ENCODE measurements at places on chromosomes 12 and 14.
A peak's percentile ranks its signal among the peaks of the same experiment; 100 is the strongest.

DNA sequence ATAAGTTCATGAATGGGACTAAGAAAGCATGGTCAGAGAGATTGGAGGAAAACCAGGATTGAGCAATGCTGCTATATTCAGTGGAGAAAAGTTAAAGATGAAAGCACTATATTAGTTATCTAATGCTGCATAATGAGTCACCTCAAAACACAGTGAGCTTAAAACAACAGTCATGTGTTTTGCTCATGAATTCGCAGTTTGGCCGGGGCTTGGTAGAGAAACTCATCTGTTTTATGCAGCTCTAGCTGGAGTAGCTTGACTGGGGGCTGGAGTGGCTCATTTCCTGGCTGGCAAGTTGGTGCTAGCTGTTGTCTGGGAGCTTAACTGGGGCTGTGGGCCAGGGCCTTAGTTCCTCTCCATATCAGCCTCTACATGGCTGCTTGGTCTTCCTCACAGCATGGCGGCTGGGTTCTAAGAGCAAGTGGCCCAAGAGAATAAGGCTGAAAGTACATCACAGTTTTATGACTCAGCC lies 90.1 kb downstream of the ADCK1 start:
- DNase-seq, result peak; percentile 56

DNA sequence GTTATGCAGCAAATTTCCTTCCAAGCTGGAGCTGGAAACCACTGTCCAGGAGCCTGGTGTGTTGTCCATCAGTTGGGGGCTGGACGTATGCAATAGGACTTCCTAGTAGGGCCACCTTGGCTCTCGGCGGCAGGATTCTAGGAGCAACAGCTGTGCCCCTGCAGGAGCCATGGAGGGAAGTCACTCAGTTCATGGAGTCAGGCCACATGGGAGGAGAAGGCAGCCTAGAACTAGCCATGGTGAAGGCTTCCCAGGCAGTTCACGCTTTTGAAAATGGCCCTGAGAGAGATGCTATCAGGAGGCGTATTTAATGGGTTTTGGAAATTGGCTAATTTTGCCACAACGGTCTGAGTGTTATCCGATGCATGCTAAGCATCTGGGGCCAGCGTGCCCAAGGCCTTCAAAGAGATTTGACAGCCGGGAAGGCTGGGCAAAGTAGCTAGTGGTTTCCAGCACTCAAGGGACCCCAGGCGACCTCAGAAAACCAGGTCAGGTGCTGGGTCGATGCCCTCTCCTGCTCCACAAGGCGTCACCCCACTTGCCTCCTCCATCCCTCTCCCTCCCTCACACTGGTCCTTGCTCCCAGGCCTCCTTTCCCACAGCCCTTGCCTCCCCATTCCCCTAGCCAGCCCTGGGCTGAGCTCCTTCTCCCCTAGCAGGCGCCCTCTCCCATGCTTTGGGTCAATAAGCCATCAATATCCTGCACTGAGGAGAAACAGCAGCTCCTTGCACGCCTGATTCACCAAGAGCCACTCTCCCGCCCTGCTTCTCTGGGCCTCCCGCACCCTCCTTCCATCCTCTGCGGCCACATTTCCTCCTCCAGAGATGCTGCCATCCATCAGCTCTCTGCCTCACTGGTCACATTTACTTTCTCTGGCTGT lies 30.9 kb upstream of the SYNDIG1L start:
- DNase-seq, result no peak

DNA sequence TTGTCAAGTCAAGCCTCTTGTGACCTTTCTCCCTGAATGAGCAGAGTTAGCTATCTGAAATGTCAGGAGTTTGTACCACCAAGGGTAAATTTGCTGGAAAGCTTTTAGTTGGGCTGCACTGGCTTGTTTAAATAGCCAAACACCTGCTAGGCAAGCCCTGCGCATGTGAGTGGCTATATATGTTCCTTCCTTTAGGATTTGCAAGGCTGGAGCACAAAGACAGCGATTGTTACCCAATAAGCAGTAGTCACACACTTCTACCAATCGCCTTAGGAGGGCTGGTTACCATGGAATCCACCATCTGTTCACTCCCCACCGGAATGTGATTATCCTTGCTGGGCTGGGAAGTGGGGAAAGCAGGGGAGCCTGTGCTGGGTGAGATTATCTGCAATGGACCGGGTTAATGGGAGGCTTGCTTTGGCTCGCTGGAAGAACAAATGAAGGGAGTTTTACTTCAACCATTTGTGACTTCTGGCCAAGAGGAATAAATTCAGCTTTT lies 102.5 kb downstream of the FGD4 start:
- peak; percentile 91 for DNase-seq

GRCh38 chr14:55864890-55865655 lies 253.1 kb upstream of the PELI2 start:
- no peak for DNase-seq

DNA sequence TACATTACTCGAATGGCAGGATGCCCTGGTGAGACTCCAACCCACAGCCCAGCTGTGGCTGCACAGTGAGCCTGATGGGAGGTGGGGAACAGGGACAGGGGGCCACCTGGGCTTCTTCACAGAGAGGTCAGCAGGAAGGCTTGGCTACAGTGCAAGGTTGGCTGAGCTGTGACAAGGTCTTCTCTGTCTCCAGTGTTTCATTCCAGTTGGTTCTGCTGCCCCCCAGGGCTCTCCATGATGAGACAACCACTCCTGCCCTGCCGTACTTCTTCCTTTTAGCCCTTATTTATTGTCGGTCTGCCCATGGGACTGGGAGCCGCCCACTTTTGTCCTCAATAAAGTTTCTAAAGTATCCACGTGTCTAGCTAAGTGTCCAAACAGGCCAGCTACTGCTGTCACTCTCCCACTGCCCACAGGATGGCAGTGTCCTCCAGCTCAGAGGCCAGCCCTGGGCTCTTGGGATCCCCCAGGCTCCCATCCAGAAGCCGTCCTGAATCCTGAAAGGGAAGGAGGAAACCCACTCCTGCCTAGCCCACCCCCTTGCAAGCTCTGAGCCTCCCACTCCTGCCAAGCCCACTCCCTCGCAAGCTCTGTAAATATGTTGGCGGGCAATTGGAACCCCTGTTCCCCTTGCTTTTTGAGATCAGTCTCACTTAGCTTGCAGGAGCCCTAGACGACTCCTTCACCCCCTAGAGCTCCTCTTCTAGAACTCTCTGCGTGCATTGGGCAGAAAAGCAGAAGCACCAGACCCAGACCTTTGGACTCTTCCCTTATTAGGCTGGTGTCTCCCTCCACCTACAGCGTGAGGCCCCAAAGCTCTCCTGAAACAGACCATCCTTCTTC lies 5.4 kb downstream of the C1QL4 start:
- DNase-seq, result peak; percentile 63

DNA sequence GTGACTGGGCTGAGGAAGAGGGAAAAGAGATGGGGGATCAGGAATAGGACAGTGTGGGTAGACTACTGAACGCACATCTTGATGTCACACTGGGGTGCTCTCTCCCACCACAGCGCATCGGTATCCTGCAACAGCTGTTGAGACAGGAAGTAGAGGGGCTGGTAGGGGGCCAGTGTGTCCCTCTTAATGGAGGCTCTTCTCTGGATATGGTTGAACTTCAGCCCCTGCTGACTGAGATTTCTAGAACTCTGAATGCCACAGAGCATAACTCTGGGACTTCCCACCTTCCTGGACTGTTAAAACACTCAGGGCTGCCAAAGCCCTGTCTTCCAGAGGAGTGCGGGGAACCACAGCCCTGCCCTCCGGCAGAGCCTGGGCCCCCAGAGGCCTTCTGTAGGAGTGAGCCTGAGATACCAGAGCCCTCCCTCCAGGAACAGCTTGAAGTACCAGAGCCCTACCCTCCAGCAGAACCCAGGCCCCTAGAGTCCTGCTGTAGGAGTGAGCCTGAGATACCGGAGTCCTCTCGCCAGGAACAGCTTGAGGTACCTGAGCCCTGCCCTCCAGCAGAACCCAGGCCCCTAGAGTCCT lies 6.9 kb downstream of the C1QL4 start:
- DNase-seq, result no peak

DNA sequence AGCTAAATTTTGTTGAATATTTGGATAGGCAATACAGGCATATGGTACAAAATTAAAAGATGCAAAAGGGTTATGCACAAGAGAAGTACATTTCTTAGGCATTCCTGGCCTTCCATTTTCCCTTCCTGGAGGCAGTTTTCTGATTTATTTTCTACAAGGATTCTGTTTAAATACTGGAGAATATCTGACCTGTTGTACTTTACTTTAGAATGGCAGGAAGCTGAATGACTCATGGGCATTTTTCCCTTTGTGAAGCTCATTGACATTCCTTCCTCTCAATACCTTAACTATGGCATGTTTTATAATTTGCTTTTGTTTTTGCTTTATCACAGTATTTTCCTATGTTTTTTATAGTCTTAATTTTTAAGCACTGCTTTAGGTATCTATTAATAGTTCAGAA lies 62.7 kb downstream of the RCOR1 start:
- DNase-seq, result peak; percentile 30

DNA sequence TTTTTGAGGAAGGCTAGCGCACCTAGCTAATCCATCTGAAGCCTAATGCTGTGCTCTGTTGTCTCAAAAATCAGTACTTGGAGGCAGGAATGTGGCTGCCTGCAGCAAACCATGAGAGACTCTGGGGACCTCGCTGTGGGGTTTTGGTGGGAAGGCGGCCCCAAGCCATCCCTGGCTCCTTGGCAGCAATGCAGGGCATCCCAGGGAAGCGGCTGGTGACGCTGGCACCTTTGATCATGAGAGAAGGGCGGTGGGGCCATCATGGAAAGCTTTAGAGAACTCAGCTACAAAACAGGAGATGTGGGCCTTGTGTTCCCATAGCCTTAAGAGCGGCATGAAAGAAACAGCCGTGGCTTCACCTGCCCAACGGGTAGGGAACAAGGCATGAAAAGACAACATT lies 101.1 kb upstream of the SFSWAP start:
- no peak for DNase-seq

DNA sequence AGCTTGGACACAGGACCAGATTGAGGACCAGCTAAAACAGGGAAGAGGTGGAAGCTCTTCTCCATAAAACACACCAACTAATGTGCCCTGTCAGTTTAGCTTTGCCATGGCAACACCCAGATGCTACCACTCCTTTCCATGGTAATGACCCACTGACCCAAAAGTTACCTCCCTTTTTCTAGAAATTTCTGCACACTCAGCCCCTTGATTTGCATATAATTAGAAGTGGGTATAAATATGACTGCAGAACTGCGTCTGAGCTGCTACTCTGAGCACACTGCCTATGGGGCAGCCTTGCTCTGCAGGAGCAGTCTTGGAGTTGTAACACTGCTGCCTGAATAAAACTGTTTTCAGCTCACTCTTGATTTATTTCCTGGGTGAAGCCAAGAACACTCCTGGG lies 3.2 kb upstream of the TDG start:
- DNase-seq, result no peak

GRCh38 chr14:67392800-67393199 lies 19.2 kb downstream of the PLEK2 start:
- no peak for DNase-seq

- DNase-seq, result no peak
Observed at GRCh38 chr14:90344331-90345238, 12.8 kb upstream of the NRDE2 start.

Data from LHCN-M2 (cell line).